Activated CD4-positive, alpha-beta T cell treated with anti-CD3 and anti-CD28 coated beads, Interleukin-2, amount 10 ng/mL, durations not matched to agents 7 days and 5 days (primary cell): ENCODE measurements at places on chromosomes 4 and X. TPM values are rescaled to one million over a fixed set of nuclear protein-coding genes. Genes with fewer than 3 reads are reported as not detected.

DNA sequence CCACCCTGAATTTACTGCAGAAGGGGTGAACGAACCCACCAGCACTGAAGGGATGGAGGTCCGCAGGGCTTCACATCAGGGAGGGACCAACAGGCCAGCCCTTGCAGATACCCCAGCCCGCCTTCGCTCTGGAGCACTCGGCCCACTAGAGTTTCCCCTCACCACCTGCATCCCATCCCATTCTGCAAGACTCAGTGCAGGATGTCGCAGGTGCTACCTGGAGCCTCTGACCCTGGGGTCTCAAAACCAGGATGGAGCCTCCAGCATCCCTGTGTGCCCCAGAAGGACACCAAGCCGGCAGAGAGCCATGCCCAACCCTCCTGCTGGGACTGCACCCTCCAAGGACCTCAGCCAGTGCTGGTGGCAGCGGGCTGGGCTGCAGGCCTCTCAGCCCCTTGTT, 57.6 kb upstream of the ADRA2C start:
- DNase-seq: no peak
- no peaks in the 10 kb centered on the region for H3K36me3 ChIP-seq
- no peak overlapping the region for H3K27ac ChIP-seq
- no peaks in the 10 kb centered on the region for H3K27me3 ChIP-seq

DNA sequence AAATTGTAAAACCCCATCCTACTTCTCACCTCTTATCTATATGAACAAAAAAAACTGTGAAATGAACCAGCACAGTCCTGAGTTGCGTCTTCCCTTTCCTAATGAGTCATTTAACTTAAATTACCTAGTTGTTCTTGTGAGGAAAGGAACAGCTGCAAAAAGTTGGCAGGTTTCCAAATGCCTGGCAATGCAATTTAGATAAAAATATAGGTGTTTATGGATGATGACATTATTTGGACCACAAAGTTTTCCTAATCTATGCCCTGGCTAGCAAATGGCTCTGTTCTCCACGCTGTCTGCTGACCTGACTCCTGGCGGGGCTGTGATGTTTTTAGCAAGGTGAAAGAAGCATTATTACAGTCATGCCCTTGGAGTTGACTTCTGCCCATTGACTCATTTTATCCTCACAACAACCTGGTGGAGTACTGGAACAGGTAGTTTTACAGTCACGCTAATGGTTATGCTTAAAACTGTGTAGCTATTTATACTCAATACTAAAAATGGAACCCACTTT, 29.8 kb upstream of the RELL1 start:
- H3K4me3 ChIP-seq: no peak overlapping the region
- peaks cover 11% of the 10 kb centered on the region for H3K4me1 ChIP-seq
- peaks cover 3% of the 10 kb centered on the region for H3K27me3 ChIP-seq
- H3K27ac ChIP-seq: no peak overlapping the region
- no peaks in the 10 kb centered on the region for H3K36me3 ChIP-seq

DNA sequence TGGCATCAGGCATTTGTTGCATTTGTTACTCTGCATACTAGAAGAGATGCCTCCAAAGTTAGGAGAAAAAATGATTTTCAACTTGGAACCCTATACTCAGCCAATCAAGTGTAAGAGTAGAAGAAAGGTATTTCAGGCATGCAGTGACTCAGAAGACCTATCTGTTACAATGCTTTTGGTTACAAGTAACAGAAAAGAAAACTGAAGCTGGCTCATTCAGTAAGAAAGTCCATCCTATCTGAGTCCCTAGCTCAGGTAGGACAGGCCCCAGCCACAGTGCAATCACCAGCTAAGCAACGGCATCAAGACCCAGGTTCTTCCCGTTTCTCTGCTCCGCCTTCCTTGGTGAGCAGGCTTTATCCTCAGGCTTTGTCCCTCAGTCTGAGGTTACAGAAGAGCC, 23.3 kb downstream of the MECP2 start:
- DNase-seq: no peak
- H3K36me3 ChIP-seq: peaks cover 31% of the 10 kb centered on the region
- H3K27me3 ChIP-seq: no peaks in the 10 kb centered on the region
- H3K27ac ChIP-seq: no peak overlapping the region
- peaks cover 30% of the 10 kb centered on the region for H3K4me1 ChIP-seq

Gene FHDC1
- total RNA-seq: 0.10 TPM

Gene IL1RAPL1
- total RNA-seq: not detected

Gene FAM47E
- total RNA-seq: 0.17 TPM

- H3K36me3 ChIP-seq: peaks cover 2% of the 10 kb centered on the region
- no peaks in the 10 kb centered on the region for H3K27me3 ChIP-seq
- H3K27ac ChIP-seq: no peak overlapping the region
- DNase-seq: no peak
- peaks cover 10% of the 10 kb centered on the region for H3K4me1 ChIP-seq
These were observed 44.7 kb downstream of the GPRASP3 start for GRCh38 chrX:102765217-102765616.

- no peaks in the 10 kb centered on the region for H3K27me3 ChIP-seq
- H3K36me3 ChIP-seq: no peaks in the 10 kb centered on the region
- no peak overlapping the region for H3K27ac ChIP-seq
- H3K4me1 ChIP-seq: no peaks in the 10 kb centered on the region
These were observed 370.2 kb upstream of the GRIA3 start for GRCh38 chrX:122813876-122814275.

Gene AR
- not detected for total RNA-seq

Gene FAT4
- total RNA-seq: not detected

DNA sequence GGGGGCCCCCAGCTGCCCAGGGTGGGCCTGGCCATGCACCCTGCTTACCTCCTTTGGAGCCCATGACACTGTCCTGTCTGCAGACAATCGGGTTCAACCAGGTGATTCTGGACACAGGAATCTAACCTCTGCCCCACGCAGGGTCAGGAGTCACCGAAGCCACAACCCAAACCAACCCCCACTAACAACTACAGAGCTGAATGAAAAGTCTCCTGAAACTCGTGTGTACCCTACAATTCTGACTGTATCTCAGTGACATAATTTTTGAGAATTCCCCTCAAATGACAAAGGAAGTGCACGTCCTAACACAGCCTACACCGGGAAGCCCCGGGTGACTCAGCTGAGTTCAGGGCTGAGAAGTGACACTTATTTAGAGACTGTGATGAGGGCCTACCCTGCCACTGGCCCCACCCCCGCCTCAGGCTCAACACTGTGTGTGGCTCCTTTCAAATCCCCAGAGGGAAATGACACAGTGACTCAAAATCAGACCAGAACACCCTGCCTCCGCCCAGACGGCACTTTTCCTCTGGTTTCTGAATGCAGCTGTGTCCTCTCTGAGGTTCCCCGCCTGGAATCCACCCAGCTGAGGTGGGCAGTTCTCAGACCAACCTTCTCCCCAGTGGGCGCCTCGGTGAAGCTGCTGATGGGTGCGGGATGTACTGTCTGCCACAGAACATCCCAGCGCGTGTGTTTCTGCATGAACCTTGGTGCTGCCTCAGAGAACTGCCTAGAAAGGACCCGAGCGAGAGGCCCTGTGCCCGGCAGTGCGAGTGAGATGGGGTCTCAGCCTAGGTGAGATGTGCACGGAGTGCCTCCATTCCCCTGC, 9.9 kb downstream of the TNIP2 start:
- peak overlapping the region; percentile 30 for H3K4me3 ChIP-seq
- no peaks in the 10 kb centered on the region for H3K27me3 ChIP-seq
- H3K4me1 ChIP-seq: peaks cover 45% of the 10 kb centered on the region
- DNase-seq: peak; percentile 80

Gene GPR34
- not detected for total RNA-seq

GRCh38 chrX:81195712-81196111, 6.0 kb downstream of the HMGN5 start:
- H3K27me3 ChIP-seq: no peaks in the 10 kb centered on the region
- no peak overlapping the region for H3K4me3 ChIP-seq
- DNase-seq: peak; percentile 57
- peaks cover 4% of the 10 kb centered on the region for H3K4me1 ChIP-seq
- no peak overlapping the region for H3K27ac ChIP-seq
